ENCODE measurements at places on chromosomes 3 and 15.

DNA sequence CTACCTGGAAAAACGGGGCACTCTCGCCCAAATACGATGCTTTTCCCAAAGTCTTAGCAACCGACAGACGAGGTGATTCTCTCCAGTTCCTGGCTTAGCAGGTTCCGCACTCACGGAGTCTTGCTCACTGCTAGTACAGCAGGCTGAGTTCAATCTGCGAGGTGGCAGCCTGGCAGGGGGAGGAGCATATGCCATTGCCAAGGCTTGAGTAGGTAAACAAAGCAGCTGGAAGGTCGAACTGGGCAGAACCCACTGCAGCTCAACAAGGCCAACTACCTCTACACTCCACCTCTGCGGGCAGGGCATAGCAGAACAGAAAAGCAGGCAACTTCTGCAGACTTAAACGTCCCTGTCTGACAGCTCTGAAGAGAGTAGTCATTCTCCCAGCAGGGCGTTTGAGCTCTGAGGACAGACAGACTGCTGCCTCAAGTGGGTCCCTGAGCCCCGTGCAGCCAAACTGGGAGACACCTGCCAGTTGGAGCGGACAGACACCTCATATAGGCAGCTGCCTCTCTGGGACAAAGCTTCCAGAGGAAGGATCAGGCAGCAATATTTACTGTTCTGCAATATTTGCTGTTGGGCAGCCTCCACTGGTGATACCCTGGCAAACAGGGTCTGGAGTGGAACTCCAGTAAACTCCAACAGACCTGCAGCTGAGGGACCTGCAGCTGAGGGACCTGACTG is 73.4 kb upstream of the CADM2 start:
- DNase-seq: no peak

GRCh38 chr3:5499404-5499803 is 311.9 kb downstream of the EDEM1 start:
- DNase-seq: no peak

GRCh38 chr3:172268868-172269267 is 179.4 kb downstream of the GHSR start:
- no peak for DNase-seq

- DNase-seq: no peak
Observed at GRCh38 chr3:52801839-52802238, 7.2 kb downstream of the ITIH3 start.

GRCh38 chr3:50273689-50274065 is 4.7 kb downstream of the SEMA3B start:
- no peak for DNase-seq

GRCh38 chr15:45441686-45442085 is 63.3 kb upstream of the GATM start:
- no peak for DNase-seq

DNA sequence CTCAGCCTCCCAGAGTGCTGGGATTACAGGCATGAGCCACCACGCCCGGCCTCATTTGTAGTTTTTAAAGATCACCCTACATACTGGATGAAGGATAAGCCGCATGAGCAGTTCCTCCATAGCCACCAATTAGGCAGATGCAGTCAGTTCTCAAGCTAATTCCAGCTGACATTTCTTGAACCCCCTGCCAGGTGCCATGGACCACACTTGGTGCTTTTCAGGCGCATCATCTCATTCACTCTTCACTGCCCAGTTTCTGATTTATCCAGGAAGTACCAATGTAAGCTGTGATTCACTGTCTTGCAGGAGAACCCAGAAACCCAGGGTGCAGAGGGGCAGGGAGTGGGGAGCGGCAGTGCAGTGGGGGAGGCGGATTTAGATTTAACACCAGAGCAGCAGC is 56.5 kb upstream of the RASA2 start:
- no peak for DNase-seq

- DNase-seq: no peak
Observed at GRCh38 chr15:33152502-33153109, 41.9 kb downstream of the FMN1 start.

DNA sequence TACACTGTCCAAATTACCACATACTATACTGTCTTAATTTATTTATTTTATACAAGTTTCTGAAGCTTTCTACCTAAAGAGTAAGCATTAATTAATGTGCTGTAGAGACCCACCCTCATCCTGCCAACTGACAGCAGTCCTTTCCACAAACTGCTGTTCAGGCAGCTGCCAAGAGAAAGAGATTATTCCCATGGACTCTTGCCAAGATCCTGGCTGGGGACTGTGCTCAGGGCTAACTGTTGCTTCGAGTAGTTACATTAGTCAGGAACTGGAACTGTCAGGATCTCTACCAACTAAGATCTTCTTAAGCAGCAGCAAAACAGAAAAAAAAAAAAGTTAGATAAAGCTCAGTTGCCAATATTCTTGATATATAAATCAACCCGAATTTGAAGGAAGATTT is 398.8 kb downstream of the MECOM start:
- no peak for DNase-seq

DNA sequence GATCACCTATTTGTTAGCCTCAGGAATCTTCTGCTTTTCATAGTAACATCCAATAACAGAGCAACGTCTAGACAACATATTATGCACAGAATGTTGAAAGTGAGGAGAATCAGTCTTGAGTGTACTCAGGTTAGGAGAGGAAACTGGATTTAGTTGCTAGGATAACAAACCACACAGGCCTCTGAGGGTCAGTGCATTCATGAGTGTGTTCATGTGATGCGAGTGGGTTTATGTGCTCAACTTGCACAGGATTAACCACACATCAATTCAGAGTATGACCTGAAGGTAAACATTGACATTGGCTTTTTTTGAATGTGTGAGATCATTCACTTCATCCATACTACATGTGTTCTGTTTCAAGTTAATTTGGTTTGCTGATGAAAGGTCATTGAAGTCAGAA is 287.6 kb downstream of the DIPK2A start:
- no peak for DNase-seq

DNA sequence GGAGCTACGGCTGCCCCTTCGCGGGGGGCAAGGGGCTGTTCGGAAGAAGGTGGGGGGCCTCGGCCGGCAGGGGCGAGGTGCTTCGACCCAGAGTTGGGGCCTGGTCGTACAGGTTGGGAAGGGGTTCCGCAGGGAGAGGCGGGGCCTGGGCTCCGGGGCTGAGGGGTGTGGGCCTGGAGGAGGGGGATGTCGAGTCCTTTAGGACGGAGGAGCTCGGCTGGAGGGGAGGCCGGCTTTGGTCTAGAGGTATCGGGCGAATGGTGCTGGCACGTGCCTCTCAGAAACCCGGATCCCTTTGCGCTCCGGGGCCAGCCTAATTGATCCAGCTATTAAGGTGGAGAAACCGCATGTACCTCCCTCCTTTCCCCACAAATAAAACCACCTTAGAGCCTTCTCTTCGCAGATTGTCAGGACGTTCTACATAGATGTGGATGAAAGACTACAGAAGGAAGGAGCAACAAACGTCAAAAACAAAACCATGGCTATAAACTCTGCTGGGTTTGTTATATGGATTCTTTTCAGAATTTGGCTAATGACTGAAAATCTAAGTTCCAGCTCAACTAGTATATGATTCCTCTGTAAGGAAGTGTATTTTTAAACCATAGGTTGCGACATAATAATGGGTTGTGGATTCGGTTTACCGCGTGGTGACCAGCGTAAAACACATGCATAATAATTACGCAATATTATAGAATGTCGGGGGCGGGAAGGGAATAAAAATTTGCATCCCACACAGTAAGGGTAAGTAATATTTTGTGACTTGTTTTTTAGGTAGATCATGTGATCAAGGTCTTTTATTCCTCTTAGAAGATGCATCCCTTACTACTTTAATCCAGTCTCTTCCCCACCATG is 644 bp upstream of the NGLY1 start:
- peak; percentile 82 for DNase-seq

DNA sequence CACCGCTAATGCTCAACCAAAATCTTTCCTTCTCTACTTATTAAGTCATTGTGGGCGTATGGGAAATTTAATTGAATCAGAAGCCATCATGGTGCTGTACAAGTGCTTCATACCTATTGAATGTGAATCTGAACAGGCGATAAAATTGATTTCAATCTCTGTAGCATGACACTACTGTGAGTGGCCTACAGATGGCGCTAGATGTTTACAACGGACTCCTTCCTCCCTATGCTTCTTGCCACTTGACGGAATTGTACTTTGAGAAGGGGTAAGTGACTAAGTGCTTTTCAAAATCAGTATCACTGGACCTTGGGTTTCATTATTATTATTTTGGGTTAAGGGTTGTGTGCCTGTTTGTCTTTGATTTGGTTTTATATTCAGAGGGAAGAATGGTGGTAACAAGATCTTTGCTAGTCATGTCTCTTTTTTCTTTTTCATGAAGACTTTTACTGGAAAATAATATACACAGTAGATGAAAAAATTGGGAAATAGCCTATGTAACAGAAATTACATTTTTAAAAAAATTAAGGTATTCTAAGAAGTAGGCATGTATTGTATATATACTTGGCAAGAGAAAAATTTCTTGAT is 35.4 kb downstream of the ACP3 start:
- peak; percentile 73 for DNase-seq

GRCh38 chr15:89375093-89376005 is 40.7 kb upstream of the POLG start:
- DNase-seq: no peak

DNA sequence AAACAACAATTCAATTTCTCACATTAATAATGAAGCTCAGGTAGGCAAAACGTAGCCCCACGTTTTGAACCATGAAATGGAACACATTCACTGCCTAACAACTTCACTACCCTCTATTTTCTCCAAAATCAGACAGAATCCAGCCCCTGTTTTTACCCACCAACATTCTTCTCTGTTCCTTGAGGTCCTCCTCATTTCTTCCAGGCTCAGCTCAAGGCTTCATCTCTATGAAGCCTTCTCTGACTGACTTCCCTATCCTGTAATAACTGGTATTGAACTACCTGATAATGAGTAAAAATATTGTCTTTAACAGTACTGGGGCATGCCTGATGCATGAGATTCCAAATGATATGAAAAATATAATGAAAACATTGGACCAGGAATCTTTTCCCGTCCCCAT is 2.2 kb downstream of the TFRC start:
- no peak for DNase-seq

DNA sequence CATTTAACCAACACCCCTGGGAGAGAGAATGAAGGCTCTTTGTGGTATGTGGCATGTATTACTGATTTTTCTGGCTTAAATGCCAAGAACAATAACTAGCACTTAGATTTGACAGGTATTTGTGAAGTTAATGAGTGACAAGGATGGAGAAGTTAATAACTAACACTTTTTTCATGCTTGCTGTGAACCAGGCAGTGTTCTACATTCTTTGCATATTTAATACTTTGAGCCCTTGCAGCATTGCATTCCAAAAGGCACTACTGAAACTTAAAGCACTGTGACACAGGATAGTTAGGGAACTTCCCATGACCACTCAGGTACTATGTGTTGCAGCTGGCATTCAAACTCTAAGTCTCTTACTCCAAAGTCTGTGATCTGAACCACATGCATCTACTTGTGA is 650.6 kb downstream of the ZPLD1 start:
- no peak for DNase-seq

DNA sequence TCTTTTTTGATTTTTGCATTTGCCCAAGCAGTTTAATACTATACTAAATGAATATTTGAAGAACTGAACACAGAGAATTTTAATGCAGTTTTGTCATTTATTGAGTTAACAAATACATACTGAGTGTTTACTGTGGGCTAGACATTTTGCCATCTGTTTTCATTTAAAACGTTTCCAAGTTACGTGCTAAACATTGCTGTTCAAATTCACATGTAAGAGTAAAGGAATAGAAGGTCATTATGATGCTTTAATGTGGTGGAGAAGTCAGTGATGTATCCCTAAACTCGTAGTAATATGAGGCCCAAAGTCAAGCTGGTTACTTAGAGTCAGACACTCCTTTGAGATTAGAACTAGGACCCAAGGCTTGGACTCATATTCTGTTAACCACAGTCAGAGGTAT is 49.4 kb downstream of the CRYBG3 start:
- no peak for DNase-seq

GRCh38 chr3:126322181-126322967 is 34.8 kb downstream of the KLF15 start:
- no peak for DNase-seq

GRCh38 chr15:50381438-50381837 is 26.4 kb upstream of the GABPB1 start:
- DNase-seq: no peak

GRCh38 chr3:183895296-183895695 is 10.6 kb upstream of the PARL start:
- DNase-seq: peak; percentile 69

DNA sequence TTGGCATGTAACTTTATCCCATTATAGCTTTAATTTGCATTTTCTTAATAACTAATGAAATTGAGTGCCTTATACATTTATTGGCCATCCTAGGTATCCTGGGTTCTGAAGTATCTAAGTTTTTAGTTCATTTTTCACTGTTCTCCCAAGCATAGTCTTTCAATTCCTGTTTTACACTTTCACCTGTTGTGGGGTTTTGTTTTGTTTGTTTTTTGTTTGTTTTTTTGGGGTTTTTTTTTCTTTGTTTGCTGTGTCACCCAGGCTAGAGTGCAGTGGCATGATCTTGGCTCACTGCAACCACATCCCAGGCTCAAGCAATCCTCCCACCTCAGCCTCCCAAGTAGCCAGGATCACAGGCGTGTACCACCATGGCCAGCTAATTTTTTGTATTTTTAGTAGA is 83.1 kb upstream of the GADL1 start:
- no peak for DNase-seq

DNA sequence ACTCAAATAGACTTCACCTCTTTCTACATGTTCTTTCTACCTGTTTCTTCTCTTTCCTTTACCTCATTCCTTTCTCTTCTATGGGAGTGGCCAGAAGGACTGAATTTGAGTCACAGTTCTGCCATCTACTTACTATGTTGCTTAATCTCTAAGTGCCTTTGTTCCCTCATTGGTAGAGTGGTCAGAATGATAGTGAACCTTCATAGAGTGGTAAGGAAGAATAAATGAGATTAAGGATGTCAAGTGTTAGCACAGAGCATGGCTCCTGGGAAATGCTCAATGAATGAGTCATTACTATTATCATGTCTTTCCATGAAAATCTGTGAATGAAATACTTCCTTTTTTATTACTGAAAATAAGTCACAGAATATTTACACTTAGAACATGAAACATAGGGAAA is 17.5 kb downstream of the TMEM207 start:
- no peak for DNase-seq

DNA sequence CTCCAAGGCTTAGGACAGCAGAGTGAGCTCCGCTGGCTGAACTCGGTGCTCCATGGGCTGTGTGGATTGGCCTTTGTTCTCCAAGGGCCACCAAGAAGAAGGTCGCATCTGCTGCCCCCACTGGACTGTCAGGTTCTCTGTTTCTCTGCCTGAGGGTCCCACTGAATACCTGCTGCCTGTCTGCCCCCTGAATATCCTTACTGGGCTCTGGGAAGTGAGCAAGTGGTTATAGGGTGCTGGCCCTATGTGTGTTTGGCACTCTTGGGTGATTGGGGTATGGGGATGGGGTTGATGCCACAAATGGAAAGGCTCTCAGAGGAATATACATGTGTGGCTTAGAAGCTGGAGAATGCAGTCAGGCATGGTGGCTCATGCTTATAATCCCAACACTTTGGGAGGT is 82.3 kb downstream of the THSD4 start:
- DNase-seq: no peak

GRCh38 chr3:95333826-95334225 is 1271.0 kb downstream of the NSUN3 start:
- DNase-seq: no peak

GRCh38 chr3:46154311-46154710 is 53.8 kb downstream of the CCR1 start:
- DNase-seq: no peak

All from SK-N-DZ (cell line).